Left colon (tissue), 2 donors: ENCODE measurements at places on chromosomes 3 and 15.
A peak's percentile ranks its signal among the peaks of the same experiment; 100 is the strongest.

- no peak for DNase-seq
Measured at GRCh38 chr3:115401851-115402501, 221.3 kb upstream of the GAP43 start.

- no peak for DNase-seq
Measured at GRCh38 chr3:71850654-71851053, 65.7 kb upstream of the PROK2 start.

GRCh38 chr15:73822998-73823397 is 50.4 kb upstream of the TBC1D21 start:
- no peak for DNase-seq

DNA sequence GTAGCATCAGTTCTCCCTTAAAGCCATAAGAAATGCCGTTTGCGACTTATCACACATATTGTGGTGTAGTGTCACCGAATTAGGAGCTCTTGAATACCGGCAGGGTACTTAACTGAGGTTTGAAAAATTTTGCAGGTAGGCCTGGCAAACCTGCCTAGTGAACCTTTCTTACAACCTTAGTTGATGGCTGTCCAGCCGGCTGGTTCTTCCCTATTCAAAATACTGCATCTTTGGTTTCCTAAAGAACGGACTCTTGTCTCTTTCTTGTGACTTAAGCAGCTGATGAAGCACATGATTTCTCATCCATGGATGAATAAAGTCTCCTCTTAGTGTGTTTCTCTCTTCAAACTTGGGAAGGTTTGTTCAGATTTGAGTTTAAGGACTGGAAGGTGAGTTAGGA is 1.5 kb downstream of the RAB7A start:
- DNase-seq: no peak

GRCh38 chr3:131925571-131925970 is 109.2 kb downstream of the CPNE4 start:
- DNase-seq: no peak

- DNase-seq: no peak
Measured at GRCh38 chr3:78112291-78113010, 1072.6 kb downstream of the ROBO2 start.

DNA sequence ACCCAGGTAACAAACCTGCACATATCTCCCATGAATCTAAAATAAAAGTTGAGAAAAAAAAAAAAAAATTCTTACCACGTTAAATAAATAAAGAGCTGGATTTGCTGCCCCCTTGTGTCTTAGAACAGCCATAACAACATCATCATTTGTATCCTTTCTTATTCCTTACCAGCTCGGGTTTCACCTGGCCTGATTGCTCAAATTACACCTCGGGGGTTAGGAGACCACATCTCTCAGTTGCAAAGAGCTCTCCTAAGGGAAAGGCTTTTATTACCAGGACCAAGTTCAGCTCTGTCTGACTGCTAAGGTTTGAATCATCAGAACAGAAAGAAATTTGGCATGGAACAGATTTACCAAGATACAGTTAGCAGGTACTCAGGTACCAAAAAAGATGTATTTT is 25.8 kb upstream of the RPL39L start:
- DNase-seq: no peak

- no peak for DNase-seq
Measured at GRCh38 chr3:29694331-29694730, 413.5 kb downstream of the RBMS3 start.

GRCh38 chr15:69897471-69898237 is 200.1 kb downstream of the TLE3 start:
- DNase-seq: no peak

DNA sequence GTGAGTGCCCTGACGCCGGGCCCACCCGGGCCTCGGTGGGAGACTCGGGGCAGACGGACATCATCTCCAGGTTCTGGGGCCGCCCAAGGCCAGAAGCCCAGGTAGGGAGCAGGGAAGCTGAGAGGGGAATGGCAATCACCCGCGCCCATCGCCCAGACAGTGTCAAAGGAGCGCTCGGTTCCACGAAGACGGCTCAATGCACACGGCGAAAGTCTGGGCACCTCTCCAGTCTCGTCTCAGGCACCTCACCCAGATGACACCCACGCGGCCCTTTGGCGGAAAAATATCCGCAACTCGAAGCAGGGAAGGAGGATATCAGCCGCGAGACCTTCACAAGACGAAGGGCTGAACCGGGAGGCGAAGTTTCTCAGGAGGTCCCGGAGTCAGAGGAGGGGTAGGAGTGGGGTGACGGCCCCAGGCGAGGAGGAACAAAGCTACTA is 916 bp downstream of the IL17RD start:
- no peak for DNase-seq

- DNase-seq: no peak
Measured at GRCh38 chr3:73426606-73427005, 198.1 kb downstream of the PDZRN3 start.

DNA sequence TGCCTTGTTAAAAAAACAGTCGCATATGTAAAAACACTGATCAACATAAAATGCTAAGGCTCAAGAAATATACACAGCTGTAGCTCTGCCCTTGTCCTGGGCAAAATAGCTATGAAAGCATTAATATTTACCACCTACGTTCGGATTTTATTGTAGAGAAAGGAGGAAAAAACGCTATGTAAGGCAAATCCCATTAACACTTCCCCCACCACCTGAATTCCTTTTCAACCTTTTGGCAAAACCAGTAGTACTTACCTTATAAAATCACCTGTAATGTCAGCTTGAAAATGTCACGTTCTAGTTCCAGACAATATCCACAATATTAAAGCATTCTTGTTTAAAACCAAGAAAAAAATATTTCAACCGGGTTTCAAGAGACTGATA is 3.6 kb downstream of the TRA2B start:
- no peak for DNase-seq

DNA sequence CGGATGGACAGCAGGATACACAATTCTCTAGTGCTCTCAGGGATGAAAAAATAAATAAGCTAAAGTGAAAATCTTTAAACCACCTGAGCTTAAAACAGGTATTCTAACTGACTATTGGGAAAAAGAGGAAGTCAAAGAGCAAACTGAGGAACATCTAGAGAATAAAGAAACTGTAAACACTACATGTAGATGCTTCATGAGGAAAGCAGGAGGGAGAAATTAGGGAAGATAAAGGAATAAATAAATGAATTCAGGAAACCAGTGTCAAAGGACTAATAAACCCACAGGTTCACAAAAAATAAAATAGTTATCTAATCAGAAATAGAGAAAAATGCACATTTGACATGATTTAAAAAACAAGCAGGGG is 525 bp upstream of the MCCC1 start:
- no peak for DNase-seq

DNA sequence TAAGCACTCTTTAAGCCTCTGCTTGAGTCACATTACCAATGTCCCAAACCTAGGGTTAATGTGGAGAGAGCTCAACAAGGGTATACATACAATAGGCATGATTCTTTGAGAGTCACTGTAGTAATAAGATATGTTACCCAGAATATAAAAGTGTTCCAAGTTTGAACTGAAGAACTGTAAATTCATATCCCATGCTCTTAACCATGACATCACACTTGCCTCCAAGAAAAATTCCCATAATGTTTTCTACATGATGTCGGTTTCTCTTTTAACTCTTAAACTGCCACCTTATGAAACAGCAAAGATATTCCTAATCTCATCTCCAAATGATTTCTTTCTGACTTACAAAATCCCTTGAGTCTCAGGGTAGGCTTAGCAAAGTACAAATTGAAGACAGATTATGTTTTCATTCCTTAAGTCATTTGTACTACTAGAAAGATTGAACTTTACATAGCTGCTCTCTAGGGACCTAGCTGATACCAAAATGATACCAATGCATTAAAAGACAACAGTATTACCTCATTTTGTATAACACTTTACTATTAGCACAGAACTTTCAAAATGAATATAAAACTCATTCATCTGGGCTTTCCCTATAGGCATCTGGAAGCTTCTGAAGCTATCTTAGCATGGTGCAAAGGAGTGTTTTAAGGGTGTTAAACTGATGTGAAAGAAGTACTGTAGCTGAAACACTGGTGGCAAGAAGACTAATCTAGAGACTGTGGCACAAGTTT is 127.1 kb downstream of the KCNMB2 start:
- DNase-seq: no peak

- no peak for DNase-seq
Measured at GRCh38 chr3:102174832-102175374, 259.9 kb upstream of the ZPLD1 start.

DNA sequence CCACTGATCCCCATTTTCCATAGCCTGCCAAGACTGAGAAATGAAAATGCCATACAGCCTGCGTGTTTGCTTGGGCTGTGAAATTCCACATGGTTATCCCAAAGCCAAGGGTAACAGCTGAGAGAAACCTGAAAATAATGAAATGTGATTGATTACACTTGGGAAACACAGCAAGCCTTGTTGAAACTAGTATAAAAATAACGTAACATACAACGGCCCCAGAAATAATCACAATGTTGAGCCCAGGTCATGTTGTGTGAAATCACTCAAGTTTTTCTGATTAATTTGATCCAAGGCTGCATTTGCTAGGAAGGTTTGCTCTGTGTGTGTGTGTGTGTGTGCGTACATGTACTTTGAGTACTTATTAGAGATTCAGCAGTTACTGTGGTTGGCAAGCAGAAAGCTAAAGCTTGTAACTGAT is 269.0 kb downstream of the OXSM start:
- no peak for DNase-seq

DNA sequence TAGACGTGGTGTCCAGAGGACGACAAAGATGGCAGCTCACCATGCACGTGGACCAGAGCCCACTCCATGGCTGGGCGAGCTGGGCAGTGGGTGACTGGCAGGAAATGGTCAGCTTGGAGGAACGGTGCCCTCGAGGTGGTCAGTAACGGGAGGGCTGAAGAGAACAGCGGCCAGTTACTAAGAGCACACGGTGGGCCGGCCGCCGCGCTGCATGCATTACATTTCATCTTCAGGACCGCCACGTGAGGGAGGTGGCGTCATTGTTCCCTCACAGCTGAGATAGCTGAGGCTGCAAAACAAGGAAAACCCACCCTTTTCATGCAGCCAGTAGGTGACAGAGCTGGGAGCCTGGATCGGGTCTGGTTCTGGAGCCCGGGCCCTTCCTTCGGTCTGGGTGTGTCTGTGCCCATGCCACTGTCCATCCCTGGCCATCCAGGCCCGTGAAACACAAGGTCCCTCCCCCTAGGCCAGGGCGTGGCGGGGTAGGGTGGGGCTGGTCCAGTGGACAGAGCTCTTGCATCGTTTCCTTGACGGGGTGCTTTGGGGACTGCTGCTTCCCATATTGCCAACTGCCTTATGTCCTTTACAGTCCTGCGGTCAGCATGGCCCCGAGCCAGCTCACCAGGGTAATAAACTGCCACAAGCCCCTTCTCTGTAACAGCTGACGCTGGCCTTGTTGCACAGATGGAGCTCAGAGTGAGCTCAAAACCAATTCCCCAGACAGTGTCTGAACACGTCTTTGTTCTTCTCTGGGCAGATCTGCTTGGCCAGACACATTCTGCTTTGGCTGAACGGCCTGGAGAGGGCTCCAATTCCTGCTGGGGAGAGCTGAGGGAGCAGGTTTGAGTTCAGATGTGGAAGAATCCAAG is 51.8 kb downstream of the RGMA start:
- DNase-seq: peak; percentile 47

GRCh38 chr3:46076606-46077005 is 49.3 kb upstream of the XCR1 start:
- no peak for DNase-seq

- DNase-seq: peak; percentile 46
Measured at GRCh38 chr3:64344721-64345207, 119.5 kb upstream of the PRICKLE2 start.

DNA sequence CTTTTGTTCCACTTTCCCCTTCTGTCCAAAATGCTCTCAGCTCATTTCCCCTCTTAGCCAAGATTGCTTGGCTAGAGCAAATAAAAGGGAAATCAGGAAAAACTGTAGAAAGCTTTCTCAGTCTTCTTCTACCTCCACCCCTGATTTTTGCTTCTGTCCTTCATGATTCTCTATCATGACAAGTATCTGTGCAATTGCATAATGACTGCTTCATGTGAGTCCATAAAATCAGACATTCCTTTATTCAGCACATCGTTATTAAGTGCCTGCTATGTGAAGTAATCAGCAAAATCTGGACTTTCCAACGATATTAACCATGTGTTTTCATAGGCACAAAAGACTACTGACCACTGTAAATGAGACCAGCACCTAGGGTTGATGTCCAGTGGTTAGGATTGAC is 321.5 kb upstream of the CBLB start:
- DNase-seq: no peak

DNA sequence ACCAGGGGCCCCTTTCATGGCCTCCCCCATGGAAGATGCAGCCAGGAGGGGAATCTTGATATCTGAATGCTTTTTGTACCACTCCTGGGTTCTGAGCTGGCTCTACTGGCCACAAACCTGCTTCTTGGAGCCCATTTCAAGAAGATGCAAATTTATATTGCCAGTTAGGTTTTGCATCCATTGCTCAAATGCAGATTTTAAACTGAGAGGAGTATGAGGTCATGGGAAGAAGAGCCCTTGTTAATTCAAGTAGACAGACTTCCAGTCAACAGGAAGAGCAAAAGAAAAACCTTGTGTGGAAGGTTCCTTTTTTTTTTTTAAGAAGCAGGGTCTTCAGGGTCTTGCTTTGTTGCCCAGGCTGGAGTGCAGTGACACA is 133.5 kb downstream of the PDZRN3 start:
- no peak for DNase-seq

- DNase-seq: no peak
Measured at GRCh38 chr3:38097446-38098375, 39.2 kb downstream of the ACAA1 start.
